Naive B cell (primary cell): ENCODE measurements at places on chromosomes 2 and 18. TPM values are rescaled to one million over a fixed set of nuclear protein-coding genes. Genes with fewer than 3 reads are reported as not detected.
A peak's percentile ranks its signal among the peaks of the same experiment; 100 is the strongest.

Gene COX7A2L
- polyA plus RNA-seq = 125 TPM

Gene AKAIN1
- polyA plus RNA-seq = not detected

Gene AQP12A
- polyA plus RNA-seq = not detected

Gene GCC2
- polyA plus RNA-seq = 80.1 TPM

Gene DOK6
- polyA plus RNA-seq = not detected

DNA sequence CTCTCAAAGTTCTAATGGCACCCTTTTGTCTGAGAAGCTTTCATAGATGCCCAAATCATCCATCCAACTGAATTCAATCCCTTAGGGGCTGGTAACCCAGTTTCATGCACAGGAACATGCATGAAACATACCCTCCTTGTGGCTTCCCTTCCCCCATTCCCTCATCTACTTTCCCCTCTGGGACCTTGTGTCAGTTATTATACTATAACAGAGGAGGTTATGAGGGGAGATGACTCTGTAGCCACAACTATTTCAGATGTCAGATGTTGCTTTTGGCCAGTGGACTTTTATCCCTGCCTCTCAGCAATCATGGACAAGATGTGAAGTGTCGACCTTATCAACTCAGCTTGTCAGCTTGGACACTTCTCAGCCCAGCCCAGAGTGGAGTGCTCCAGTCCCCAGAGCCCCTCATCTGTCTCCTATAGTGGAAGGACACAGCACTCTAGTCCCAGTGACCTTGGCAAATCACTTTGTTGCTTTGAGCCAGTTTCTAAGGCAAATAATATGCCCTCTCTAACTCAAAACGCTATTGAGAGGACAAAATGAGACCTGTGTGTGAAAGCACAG is 8.4 kb downstream of the DHRS9 start:
- H3K36me3 ChIP-seq = no peaks in the 10 kb centered on the region
- H3K27ac ChIP-seq = no peak overlapping the region
- peaks cover 22% of the 10 kb centered on the region for H3K4me1 ChIP-seq
- H3K27me3 ChIP-seq = no peaks in the 10 kb centered on the region

DNA sequence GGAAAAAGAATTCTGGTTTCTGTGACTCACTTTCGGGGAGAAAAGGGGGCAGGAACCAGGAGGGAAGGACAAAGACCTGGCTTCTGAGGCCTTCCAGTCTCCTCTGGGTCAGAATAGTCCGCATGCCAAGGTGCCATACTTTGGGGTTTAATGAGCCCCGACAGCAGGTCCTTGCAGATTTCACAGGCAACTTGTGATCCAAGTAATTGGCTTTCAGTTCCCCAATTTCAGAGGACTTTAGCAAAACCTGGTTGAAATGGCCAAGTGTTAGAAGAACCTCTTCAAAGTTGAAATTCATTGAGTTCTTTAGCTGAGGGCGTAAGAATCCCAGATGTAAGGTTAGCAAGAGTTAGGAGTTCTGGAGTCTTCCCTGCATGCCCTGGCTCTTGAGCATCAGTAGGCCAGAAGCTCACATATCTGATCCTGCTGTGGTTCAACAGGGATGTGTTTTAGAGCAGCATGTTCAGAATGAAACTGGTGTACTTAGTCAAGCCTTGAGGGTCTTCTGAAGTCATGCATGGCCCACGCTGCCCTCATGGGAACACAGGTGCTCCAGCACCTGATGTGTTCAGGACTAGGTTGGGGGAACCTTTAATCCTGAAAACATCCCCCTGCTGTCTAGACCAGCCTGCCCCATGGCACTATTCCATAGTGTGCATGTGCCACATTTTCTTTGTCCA is 143.0 kb downstream of the NUP35 start:
- no peaks in the 10 kb centered on the region for H3K27me3 ChIP-seq
- H3K27ac ChIP-seq = no peak overlapping the region
- no peak for DNase-seq

DNA sequence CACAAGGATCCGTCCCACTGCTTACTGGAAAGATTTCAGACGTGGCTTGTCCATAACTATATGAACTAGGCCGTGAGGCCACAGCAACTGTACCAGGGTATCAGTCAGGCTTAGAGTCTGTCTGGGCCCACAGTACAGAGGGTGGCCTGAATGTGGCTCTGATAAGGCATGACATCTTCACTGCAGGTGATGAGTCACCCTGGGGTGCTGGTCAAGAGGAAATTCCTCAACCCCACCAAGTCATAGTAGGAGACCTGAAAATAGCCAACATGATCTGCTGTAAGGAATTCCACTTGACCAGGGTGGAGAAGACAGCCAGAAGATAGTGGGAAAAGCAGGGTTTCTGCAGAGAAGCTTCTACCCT is 107.7 kb downstream of the INHBB start:
- no peak overlapping the region for H3K27ac ChIP-seq
- no peak for DNase-seq
- H3K4me1 ChIP-seq = no peaks in the 10 kb centered on the region
- H3K27me3 ChIP-seq = peaks cover 19% of the 10 kb centered on the region
- H3K36me3 ChIP-seq = peaks cover 10% of the 10 kb centered on the region

GRCh38 chr2:67159929-67160328 is 237.2 kb upstream of the ETAA1 start:
- no peak for DNase-seq
- no peaks in the 10 kb centered on the region for H3K4me1 ChIP-seq
- no peak overlapping the region for H3K4me3 ChIP-seq
- no peak overlapping the region for H3K27ac ChIP-seq

GRCh38 chr2:1563084-1563857 is 150.0 kb downstream of the TPO start:
- H3K27me3 ChIP-seq = peaks cover 16% of the 10 kb centered on the region
- peaks cover 20% of the 10 kb centered on the region for H3K4me1 ChIP-seq
- H3K27ac ChIP-seq = no peak overlapping the region
- no peak for DNase-seq

DNA sequence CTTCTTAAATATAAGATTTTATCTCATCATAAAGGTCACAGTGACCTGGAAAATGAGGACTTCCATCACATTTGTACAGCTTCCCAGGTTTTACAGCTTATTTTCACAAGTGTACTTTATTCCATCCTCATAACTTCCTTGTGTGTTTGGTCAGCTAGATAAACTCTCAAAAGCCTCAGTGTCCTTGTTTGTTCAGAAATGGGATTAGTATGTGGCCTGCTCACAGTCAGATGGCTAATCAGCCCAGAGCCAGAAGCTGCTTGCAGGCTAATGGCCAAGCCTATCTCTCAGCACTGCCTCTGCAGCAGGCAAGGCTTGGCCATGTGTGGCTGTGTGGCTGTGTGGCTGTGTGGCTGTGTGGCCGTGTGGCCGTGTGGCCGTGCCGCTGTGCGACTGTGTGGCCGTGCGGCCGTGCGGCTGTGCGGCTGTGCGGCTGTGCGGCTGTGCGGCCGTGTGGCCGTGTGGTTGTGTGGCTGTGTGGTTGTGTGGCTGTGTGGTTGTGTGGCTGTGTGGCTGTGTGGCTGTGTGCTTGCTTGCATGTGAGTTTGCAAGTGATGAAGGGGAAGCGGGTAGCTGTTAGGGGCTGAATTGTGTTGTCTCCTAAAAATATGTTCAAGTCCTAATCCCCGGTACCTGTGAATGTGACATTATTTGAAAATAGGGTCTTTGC is 233.0 kb upstream of the TNP1 start:
- H3K4me1 ChIP-seq = peaks cover 6% of the 10 kb centered on the region

DNA sequence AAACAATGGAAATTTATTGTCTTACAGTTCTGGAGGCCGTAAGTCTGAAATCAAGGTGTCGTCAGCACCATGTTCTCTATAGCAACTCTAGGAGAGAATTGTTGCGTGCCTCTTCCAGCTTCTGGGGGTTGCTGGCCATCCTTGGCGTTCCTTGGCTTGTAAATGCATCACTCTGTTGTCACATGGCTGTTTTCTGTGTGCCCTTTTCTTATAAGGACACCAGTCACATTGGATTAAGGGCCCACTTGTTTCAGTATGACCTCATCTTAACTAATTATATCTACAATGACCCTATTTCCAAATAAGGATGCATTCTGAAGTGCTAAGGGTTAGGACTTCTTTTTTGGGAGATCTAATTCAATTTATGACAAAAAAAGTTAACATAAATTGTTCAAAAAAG is 1.4 kb upstream of the PLEK start:
- H3K27me3 ChIP-seq = no peaks in the 10 kb centered on the region
- H3K4me1 ChIP-seq = peaks cover 63% of the 10 kb centered on the region
- peaks cover 11% of the 10 kb centered on the region for H3K36me3 ChIP-seq
- H3K4me3 ChIP-seq = peak overlapping the region; percentile 100
- DNase-seq = no peak
- peak overlapping the region; percentile 98 for H3K27ac ChIP-seq

GRCh38 chr2:56754066-56754615 is 570.4 kb downstream of the CCDC85A start:
- no peak overlapping the region for H3K4me3 ChIP-seq
- H3K27me3 ChIP-seq = no peaks in the 10 kb centered on the region
- H3K4me1 ChIP-seq = no peaks in the 10 kb centered on the region
- H3K36me3 ChIP-seq = no peaks in the 10 kb centered on the region
- H3K27ac ChIP-seq = no peak overlapping the region

DNA sequence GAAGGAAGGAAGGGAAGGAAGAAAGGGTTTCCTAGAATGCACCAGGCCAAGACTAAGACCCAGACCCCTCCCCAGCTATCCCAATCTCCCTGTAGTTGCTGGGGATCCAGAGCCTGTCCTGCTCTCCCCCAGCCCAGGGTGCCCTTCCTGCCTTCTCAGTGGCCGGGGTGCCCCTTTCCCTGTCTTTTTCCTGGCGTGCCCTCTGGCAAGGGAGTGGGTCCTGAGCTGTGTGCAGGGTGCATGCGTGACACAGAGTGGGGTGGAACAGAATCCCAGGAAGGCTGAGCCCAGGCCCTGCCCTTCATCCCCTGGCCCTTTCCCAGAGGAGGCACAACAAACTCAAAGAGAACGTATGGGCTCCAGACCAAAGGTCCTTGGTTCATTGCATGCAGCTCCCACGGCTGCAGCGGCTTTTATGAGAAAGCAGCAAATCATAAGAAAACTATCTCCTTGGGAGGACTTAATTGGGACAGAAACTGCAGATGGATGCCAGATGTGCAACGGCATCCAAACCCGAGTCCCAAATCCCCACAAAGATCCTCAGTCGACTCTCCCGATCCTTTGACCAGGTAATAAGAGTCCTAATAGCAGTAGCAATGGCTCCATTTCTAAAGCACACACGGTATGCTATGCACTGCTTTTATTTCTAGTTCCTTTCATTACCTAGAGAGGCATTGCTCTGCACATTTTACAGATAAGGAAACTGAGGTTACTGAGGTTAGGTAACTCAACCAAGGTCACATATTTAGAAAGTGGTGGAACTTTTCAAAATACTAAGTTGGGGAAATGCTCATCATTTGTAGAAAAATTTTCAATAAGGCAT is 12.7 kb upstream of the ARID5A start:
- DNase-seq = no peak
- H3K4me3 ChIP-seq = no peak overlapping the region
- no peaks in the 10 kb centered on the region for H3K36me3 ChIP-seq
- no peak overlapping the region for H3K27ac ChIP-seq
- peaks cover under 1% of the 10 kb centered on the region for H3K4me1 ChIP-seq

DNA sequence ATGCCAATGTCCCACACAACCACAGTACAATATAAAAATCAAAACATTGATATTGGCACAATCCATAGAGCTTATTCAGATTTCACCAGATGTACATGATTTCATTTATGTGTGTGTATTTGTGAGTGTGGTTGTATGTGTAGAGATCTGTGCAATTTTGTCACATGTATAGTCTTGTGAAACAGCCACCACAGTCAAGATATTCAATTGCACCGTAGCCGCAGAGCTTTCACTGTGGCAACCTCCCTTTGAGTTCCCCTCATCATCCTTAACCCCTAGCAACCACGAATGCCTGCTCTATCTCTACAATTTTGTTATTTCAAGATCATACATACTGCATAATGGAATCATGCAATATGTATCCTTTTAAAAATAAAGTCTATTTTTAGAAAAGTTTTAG is 391.3 kb downstream of the SETBP1 start:
- H3K4me3 ChIP-seq = no peak overlapping the region
- H3K36me3 ChIP-seq = no peaks in the 10 kb centered on the region
- no peaks in the 10 kb centered on the region for H3K27me3 ChIP-seq
- peaks cover 2% of the 10 kb centered on the region for H3K4me1 ChIP-seq
- no peak overlapping the region for H3K27ac ChIP-seq

GRCh38 chr2:152481881-152482583 is 147.1 kb downstream of the FMNL2 start:
- no peaks in the 10 kb centered on the region for H3K36me3 ChIP-seq
- no peak overlapping the region for H3K27ac ChIP-seq
- H3K4me3 ChIP-seq = no peak overlapping the region
- no peaks in the 10 kb centered on the region for H3K27me3 ChIP-seq
- no peak for DNase-seq

DNA sequence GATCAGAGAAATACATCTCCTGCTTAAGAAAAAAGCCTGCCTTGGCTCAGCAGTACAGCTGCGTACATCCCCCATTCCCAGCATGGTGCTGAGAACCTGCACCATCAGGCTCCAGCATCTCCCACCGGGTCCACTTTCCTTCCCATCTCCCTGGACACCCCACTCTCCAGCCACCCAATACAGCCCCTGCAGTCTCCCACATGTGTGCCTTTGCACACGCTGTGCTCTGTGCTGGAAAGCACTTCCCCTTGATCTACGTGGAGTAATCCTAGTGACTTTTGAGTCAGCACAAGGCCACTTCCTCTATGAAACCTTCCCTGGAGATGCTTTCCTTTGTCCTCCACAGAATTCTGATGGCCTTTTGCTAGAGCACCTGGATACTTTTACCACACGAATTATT is 17.0 kb downstream of the STAT1 start:
- no peak overlapping the region for H3K4me3 ChIP-seq
- DNase-seq = no peak
- H3K4me1 ChIP-seq = peaks cover 13% of the 10 kb centered on the region
- no peaks in the 10 kb centered on the region for H3K27me3 ChIP-seq

GRCh38 chr2:165561516-165561915 is 92.0 kb downstream of the CSRNP3 start:
- no peak for DNase-seq
- H3K27me3 ChIP-seq = no peaks in the 10 kb centered on the region
- H3K4me3 ChIP-seq = no peak overlapping the region
- no peaks in the 10 kb centered on the region for H3K36me3 ChIP-seq

DNA sequence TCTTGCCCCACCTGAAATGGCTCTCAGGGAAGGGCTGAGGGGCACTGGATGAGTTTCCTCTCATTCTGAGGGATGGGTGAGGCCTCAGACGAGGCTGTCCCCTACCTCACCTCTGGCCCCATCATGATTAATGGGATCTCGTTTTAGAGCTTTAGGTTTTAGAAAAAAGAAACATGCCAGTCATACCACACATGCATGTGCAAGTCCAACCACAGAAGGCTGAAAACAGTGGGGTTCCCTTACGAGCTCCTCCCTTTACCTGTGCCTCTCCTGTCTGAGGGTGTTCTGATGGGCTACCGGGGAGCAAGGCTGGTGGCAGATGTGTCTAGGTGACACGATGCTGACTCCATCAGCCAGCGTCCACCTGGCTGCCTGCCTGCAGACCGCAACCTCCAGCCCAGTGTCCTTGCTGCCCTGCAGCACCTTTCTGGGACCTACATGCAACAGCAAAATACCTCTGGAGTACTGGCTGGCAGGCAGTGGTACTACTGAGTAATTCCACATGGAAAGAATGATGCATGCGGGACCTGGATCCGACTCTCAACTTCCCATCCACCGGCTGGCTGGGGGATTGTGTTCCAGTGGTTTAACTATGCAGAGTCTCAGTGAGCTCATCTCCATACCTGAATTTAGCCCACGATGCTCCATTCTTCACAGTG is 9.1 kb upstream of the LYPD6B start:
- peaks cover 9% of the 10 kb centered on the region for H3K27me3 ChIP-seq
- no peak for DNase-seq
- no peaks in the 10 kb centered on the region for H3K36me3 ChIP-seq
- H3K4me3 ChIP-seq = no peak overlapping the region

- H3K36me3 ChIP-seq = no peaks in the 10 kb centered on the region
- no peaks in the 10 kb centered on the region for H3K27me3 ChIP-seq
- no peaks in the 10 kb centered on the region for H3K4me1 ChIP-seq
- no peak overlapping the region for H3K4me3 ChIP-seq
Measured at GRCh38 chr2:150125188-150125587, 362.3 kb downstream of the RND3 start.
